ENCODE measurements at places on chromosomes 6 and 20.

GRCh38 chr6:87099472-87099871, 4.6 kb upstream of the CGA start:
- DNase-seq: no peak

GRCh38 chr20:60921022-60921622, 330.9 kb upstream of the CDH4 start:
- DNase-seq: peak; percentile 6

GRCh38 chr6:127868338-127868737, 32.5 kb downstream of the THEMIS start:
- DNase-seq: no peak

DNA sequence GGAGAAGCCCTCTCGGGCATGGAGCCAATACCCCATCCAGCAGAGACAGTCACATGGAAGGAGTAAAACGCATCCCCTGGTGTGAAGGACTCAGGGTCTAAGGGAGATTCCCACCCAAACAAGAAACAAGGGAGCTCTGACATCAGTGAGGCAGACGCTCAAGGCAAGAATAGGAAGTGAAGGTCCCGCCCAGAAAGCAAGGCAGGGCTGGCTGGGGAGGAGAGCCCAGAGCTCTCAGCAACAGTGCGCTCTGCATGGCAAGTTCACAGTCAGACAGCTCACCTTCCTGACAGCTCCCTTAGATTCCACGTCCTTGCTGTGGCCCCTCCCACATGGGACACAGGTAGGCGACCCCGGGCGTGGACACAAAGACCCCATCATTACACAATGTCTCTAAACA, 85.6 kb downstream of the TTLL2 start:
- no peak for DNase-seq

DNA sequence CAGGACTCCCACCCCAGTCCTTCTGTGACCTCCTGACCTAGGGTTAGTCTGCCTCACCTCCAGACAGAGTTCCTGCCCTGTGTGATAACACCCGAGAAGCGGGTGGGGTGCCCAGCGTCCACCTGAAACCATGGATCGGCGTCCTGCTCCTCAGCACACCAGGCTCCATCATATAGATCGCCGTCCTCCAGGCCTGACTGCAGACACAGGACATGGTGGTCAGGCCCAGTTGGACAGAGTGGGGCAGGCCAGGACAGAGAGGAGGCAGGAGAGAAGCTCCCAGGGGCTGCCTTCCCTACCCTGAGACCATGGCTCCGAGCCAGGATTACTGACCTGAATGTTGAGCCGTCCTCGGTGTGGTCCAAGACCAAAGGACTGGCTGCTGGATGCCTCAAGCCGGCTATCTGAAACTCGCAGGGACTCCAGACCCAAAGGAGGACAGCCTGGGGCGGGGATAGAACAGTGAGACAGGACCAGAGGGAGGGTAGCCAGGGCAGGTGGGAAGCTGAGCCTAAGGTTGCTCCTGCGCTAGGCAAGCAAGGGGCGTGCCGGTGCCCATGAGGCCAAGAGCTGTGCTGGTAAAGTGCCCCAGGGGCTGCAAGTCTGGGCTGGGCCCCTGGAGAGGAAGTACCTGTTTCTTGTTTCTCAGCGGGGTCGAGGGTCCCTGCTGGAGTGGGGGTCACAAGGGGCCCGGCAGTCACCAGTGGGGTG, 2.2 kb downstream of the CPXM1 start:
- no peak for DNase-seq

Data from stimulated activated CD4-positive, alpha-beta T cell treated with anti-CD3 and anti-CD28 coated beads, Interleukin-12 subunit alpha, Interleukin-12 subunit beta, amount 100 ng/mL, for 4 hours (primary cell).